Activated CD8-positive, alpha-beta memory T cell treated with anti-CD3 and anti-CD28 coated beads for 1 hour (primary cell): ENCODE measurements at places on chromosomes 7 and 10.

GRCh38 chr10:57119684-57120083, 758.6 kb upstream of the ZWINT start:
- no peak for DNase-seq

GRCh38 chr7:30561389-30561788, 33.3 kb upstream of the GARS1 start:
- DNase-seq = no peak

DNA sequence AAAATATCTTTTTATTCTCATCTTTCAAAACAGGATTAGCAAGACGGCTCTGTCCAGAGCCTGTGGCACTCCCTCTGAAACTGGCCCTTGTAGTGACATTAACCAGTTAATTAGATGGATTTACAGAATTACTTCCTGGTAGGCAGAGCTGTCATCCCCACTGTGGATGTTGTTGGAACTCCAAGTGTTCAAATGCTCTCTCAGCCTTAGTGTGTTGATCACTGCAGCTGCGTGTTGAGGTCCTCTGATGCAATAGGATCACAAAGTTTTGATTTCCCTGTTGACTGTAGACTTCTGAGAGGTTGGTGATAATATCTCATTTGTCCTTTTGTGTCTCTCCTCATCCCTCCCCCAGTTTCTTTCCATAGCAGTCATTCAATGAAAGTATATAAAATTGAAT, 117.3 kb upstream of the CDK6 start:
- no peak for DNase-seq

DNA sequence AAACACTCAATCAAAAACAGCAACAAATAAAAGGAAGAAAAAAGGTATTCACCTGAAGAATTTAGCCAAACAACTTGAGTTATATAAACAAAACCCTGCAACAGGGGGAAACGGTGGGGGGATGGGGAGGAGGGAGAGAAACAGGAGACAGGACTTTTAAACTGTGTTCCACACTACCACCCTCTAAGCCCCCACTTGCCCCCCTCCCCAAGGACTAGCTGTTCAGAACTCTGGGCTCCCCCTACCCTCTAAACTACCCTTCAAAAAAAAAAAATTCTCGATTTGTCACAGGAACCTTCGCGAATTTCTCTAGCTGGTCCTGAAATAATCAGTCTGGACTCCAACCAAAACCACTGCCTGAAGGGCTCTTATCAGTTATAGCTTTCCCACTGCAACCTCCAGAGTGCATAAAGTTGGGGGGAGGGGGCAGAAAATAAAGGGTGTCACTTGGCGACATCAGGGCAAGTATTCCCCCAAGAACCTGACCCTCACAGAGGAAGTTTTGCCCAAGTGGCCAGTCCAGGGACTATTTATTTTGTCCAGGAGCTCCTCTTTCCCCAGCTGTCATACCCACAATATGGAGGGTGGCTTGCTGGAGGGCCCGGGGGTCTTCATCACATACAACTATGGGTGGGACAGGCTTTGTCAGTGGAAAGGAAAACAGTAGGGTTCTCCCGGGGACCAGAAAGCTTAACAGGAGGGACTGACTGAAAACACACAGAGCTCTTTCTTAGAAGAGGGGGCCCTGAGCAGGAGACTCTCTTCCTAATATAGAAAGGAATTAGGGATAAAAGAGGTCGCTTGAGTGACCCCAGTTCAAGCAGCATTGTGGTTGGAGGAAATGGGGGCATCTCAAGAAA, 1.3 kb downstream of the UBE2H start:
- no peak for DNase-seq

DNA sequence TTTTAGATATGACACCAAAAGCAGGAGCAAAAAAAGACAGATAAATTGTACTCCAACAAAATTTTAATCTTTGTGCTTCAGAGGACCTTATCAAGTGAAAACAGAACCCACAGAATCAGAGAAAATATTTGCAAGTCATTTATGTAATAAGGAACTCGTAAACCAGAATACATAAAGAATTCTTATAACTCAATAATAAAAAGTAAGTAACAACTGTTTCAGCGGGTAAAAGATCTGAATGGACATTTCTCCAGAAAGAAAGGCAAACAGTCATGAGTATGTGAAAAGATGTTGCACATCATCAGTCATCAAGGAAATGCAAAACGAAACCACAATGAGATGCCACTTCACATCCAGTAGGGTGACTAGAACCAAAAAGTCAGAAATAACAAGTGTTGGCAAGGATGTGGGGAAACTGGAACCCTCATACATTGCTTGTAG, 167.7 kb upstream of the KCTD7 start:
- no peak for DNase-seq

DNA sequence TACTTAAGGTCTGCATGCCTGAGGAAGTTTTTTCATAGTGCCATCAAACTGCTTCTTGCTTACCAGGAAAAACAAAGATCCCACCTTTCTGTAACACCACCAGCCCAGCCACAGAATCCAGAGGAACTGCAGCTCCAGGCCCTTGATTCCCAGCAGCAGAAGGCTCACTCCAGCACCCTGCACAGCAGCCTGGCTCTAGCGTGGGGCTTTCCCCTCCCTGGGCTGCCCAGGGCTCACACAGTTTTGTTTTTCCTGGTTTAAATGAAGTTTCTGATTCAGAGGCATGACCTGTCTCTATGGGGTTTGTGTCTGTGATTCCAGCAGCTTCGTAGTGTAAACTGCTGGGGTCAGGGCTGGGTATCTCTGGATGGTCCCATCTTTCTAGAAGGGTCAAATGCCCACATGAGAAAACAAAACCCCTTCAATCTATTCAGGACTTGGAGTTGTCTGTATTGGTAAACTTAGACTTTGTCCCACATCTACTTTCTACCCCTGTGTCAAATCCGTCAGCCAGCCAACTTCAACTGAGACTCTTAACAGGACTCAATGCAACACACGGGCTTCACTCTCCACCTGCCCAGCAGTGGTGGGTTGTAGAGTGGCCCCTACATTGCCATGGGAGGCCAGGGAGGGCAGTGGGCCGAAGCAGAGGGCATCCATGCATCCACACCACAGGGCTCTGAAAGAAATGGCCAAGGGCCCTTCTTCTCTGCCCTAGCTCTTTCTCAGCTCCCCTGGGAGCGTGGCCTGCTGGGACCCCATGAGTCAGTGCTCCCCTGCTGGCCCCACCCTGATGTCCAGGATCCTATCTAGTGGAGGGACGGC, 73.6 kb downstream of the ATXN7L1 start:
- no peak for DNase-seq

DNA sequence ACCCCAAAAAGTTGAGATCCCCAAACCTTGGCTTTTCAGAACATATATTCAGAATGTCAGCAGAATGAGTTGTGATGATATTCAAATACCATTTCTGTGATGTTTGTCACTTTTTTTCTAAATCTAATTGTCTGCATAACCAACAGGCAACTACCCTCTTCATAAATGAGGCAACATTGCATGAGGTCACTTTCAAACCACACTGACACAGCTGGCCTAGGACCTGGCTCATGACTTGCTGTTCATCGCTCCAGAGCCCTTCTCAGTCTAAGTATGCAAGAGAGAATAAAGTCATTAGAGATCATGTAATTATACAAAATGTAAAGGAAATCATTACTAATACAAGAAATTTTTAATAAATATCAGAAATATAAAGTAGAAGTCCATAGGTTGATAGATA, 681.9 kb downstream of the GRM8 start:
- no peak for DNase-seq

DNA sequence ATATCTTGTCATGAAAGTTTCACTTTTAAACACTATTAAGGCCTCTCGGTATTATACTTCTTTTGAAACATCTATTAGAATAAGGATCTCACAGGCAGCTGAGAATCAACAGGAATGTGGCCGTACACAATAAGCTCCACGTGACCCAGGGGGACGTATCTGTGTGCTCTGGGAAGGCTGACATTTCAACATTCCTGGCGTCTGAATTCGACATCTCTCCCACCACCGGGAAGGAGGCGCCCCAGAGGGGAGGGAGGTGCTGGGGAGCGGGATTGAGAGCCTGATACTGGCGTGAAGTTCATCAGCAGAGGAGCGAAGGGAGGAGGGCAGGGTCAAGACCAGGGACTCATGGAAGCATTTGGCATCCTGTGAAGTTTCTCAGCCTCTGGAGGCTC, 401.3 kb downstream of the DNAJB6 start:
- DNase-seq = no peak

DNA sequence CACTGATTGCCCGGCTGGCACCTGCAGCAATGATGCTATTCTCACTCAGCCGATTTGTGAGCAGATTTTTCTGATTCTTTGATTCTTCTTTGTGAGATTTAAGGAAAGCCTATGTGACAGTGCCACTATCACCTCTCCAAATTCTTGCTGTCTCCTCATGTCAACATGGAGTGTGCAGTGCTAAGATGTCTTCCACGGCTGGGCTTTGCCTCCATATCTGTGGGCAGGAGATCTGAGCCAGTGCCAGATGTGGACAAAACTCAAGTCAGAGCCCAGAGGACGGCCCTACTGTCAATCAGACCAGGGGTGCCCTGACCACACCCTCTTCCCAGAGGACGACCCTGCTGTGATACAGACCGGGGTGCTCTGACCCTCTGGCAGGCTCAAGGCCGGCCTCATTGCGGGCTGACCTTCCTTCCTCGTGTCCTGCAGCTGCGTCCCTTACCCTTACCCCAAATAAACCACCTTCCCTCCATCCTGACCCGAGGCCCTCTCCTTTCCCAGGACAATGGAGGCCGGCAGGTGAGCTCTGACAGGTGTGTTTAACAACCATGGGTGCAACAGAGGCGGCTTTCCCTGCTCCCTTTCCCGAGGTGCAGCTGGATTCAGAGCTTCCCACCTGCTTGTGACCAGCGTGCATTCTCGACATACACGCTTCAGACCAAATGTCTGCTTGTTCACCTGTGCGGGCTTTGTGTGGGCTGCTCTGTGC, 221.4 kb downstream of the ADARB2 start:
- DNase-seq = no peak

DNA sequence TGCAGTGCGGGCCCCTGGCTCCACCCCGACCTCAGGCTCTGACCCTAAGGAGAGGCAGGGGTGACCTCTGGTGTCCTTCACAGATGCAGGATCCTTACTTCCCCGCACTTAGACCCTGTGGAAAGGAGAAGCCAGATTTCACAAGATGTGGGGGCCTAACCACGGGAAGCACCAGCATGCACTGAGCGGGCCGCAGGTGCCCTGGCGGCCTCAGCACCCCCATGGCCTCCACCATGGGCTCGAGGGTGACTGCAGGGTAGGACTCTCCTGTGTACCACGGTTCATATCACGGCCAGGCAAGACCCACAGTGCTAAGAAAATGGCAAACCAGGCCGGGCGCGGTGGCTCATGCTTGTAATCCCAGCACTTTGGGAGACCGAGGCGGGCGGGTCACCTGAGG, 410.0 kb upstream of the FOXK1 start:
- DNase-seq = no peak

DNA sequence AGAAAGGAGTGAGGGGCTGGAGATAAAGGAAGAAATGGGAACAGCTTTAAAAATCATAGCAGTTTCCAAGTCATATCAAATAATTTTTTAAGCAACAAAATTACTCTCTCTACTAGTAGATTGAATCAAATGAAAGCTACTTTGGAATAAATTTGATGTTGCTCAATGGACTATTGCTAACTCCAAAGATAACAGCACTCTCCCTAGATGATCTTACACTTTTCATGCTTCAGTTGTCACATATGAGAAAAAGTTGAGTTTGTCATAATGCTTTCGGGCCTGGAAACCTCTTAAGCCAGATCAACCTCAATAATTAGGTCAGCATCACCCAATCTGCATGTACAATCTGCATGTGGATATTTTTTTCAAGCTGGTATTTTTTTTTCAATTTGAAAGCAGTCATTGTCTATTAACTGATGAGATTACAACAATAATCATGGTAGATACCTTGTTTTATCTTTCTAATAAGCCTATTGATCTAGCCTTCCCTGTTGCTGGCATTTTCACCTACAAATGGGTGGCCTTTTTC, 31.3 kb downstream of the LIPJ start:
- no peak for DNase-seq

GRCh38 chr7:98968621-98969020, 90.3 kb downstream of the TRRAP start:
- DNase-seq = no peak

GRCh38 chr10:79270466-79271246, 76.6 kb upstream of the PPIF start:
- DNase-seq = no peak

GRCh38 chr7:43869867-43870240, 537 bp upstream of the MRPS24 start:
- no peak for DNase-seq

DNA sequence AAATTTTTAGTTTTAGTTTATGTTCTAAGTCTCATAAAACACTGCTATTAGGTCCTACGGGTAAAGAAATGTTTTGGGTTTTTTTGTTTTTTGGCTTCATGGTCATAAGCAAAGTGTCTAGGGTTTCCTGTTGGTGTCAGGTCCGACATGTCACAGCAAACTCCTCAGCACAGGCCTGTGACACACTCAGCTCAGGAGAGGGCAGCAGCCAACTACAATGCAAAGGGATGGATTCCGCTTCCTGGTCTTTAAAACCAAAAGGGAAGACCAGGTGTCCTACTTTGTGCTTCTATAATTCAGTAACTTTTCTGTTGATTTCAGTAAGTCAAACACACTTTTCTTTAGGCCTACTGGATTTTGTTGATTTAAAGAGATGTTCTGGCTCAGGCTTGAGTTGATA, 83.8 kb upstream of the MACROH2A2 start:
- no peak for DNase-seq

- DNase-seq = no peak
Measured at GRCh38 chr7:42107484-42108240, 129.3 kb downstream of the GLI3 start.

DNA sequence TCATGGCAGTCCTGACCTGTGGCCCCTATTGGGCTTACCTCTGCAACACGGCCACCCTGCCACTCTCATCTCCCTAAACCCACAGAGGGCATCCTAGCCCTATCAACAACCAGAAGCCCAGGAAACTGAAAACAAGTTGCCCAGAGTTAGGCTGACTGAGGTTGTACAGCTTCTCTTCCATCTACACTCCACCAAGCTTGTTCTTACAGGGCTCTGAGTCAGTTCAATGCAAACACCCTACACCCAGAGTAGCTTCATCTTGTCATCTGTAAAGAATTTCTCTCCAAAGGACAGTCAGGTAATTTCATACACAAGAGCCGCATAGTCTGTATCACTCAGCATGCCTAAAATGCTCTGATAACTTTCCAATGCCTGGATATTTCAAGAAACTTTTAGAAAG, 175.4 kb downstream of the ARID5B start:
- DNase-seq = no peak

- no peak for DNase-seq
Measured at GRCh38 chr10:21372651-21373410, 152.7 kb downstream of the SKIDA1 start.

DNA sequence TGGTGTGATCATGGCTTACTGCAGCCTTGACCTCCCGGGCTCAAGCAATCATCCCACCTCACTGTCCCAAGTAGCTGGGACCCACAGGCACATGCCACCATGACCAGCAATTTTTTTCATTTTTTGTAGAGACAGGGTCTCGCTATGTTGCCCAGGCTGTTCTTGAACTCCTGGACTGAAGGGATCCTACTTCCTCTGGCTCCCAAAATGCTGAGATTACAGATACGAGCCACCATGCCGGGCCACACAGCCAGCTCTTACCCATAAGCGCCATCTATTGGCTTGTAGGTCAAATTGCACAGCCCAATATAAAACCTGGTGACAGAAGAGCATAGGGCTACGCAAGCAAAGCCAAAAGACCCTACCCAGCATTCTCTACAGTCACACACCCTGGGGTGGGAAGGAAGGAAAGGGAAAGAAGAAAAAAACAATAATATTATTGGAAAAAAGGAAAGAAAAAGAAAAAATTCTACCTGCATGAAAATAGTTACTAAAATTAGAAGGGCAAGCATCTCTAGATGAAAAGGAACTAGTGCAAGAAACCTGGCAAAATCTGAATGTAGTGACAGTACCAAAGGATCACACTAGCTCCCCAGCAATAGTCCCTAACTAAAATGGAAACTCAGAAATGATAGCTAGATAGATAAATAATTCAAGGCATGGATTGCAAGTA, 29.4 kb upstream of the AMPH start:
- DNase-seq = no peak
